ENCODE measurements at places on chromosomes 11 and 22.

DNA sequence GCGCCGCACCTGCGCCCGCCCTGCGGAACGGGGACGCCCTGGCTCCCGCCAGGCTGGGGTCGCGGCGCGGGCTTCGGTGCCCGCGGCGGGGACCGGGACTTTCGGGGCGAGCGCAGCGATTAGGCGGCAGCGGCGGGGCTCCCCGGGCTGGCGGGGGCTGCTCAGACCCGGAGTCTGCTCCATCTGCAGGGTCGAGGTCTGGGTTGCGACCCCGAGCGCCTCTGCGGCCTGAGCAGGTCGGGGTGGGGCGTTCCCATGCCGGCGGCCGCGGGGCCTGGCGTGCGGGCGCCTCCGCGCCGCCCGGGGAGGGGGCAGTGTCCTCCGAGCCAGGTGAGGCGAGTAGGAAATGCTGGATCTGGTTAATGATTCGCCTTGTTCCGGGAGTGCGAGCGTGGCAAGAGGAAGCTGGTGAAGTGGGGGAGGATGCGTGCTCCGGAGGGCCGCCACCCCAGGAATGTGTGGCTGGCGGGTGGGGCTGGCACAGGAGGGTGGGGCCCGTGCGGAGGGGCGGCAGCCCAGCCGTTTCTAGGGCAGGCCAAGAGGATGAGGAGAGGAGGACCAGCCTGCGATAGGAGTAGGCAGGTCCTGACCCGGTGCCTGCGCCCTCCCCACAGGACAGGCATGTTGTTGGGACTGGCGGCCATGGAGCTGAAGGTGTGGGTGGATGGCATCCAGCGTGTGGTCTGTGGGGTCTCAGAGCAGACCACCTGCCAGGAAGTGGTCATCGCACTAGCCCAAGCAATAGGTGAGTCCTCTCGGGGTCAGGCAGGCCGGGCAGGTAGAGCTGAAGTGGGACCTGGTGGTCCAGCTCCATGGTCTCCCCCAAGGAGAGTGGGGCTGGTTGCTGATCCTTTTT, 606 bp downstream of the RASSF7 start:
- DNase-seq = peak; percentile 37

GRCh38 chr11:68763926-68764657, 12.8 kb upstream of the TESMIN start:
- DNase-seq = no peak

DNA sequence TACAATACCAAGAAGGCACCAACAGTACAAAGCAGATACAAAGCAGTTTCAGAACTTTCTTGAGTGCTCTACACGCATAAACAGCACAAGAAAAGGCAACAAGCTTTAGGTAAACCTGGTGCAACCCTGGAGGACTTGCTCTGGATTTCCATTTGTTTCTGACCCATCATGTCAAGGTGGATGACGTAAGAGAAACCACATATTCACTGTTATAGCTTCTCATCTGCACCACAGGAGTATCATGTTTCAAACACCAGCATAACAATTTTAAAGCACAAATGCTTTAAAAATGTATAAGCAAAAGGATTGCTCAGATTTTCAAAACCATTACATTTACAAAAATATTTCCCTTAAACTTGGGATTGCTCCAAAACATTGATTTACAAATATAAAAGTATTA, 25.0 kb upstream of the YPEL1 start:
- DNase-seq = no peak

- no peak for DNase-seq
Measured at GRCh38 chr11:2090172-2091111, 48.7 kb downstream of the IGF2 start.

DNA sequence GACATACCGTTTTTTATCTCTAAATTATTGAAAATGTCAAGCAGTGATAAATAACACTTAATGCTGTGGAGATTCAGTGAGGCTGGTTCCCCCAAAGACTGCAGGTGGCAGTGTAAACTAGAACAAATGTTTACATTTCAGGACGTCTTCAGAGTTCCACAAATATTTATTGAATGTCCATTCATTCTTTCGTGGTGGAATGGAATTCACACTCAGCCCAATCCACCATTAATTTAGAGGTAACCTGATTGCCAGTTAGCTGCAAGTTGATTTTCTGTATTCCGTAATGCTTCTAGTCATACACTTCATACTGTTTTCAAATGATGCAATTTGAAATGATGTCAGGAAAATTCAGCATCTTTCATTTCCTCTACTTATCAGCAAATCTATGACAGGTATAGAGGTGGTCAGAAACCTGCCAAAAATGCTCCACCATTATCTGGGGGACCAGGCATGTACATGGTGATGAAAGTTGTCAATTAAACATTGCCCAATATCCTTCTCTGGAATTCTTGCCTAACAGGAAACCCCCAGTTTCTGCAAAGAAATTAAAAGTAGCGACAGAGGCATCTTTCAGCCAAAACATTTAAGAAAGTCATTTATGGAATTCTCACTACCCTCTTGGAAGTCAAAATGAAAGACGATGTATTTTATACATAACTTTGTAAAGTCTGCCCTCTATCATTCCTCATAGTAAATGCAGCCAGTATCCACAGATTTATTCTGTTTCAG, 94.3 kb upstream of the BMAL1 start:
- no peak for DNase-seq

GRCh38 chr22:37218771-37219411, 6.6 kb upstream of the SSTR3 start:
- no peak for DNase-seq

DNA sequence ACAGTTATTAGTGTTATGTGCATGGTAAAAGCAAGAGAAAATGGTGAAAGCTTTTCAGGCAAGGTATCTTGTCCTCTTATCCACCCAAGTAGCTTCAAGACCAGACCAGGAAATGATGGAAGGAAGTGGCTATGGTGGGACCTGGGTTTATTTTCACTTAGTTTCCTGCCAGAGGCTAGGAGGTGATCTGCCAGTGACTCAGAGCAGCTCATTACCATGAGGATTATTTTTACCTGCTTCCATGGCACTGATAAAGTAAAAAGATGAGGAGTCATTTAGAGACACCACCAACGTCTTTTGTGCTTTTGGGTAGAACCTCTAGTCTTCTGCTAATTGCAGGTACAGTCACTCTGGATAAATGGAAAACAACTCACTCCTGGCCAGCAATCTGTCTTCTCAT, 339.9 kb upstream of the KIRREL3 start:
- DNase-seq = no peak

- DNase-seq = no peak
Measured at GRCh38 chr11:101721270-101721669, 137.5 kb upstream of the TRPC6 start.

DNA sequence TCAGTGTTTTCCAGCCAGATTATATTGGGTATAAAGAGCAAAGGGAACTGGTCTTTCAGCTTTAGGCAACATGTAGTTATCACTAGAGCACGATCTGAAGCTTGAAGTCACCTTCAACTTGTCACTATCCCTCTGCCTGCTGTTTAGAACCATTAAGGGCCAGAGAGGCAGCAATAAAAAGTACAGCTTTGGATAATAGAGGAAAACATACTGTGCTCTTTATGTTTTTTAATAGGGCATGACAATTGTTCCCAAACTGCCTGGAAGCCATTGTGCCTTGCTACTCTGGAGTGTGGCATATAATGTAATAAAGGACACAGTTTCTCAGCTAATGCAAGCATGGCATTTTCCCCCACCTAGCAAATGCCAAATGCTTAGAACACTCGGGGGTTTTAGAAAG, 1912.0 kb upstream of the RAG2 start:
- no peak for DNase-seq

DNA sequence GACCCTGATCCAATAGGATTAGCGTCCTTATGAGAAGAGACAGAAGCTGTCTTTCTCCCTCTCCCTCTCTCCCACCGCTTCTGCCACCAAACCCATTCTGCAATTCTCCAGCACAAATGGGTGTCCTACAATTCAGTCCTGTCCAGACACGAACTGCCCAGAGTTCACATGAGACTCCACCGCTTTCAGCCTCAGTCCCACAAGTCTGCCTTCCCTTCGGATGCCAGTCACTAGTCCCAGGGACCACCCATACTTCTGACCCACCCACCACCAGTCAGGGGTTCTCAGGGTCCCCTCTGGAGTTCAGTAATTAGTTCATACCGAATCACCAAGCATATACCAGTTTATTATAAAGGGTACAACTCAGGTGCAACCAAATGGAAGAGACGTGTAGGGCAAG, 73.6 kb downstream of the TRIM29 start:
- DNase-seq = no peak

DNA sequence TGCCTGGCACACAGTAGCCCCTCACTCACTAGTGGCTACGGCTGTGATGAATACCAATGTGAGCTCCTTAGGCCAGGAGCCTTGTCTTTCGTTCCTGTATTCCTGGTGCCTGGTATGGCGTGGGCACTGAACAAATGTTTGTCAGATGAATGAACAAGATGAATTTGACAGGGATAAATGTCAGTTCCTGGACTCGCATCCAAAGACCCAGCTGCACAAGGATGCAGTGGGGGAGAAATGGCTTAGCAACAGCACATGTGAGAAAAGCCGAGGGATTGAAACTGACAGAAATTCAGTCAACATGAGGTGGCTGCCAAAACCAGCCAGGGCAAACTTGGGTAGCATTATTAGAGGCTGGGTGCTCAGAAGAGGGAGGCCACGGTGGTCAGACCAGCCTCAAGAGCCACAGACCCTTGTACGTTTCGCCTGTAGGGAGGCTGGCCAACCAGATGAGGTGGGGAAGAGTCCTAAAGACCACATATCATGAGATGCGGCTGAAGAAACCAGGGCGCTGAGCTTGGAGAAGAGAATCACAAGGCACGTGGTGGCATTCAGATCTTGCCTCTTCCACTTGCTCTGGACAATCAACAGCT, 7.7 kb upstream of the SLC22A8 start:
- DNase-seq = no peak

DNA sequence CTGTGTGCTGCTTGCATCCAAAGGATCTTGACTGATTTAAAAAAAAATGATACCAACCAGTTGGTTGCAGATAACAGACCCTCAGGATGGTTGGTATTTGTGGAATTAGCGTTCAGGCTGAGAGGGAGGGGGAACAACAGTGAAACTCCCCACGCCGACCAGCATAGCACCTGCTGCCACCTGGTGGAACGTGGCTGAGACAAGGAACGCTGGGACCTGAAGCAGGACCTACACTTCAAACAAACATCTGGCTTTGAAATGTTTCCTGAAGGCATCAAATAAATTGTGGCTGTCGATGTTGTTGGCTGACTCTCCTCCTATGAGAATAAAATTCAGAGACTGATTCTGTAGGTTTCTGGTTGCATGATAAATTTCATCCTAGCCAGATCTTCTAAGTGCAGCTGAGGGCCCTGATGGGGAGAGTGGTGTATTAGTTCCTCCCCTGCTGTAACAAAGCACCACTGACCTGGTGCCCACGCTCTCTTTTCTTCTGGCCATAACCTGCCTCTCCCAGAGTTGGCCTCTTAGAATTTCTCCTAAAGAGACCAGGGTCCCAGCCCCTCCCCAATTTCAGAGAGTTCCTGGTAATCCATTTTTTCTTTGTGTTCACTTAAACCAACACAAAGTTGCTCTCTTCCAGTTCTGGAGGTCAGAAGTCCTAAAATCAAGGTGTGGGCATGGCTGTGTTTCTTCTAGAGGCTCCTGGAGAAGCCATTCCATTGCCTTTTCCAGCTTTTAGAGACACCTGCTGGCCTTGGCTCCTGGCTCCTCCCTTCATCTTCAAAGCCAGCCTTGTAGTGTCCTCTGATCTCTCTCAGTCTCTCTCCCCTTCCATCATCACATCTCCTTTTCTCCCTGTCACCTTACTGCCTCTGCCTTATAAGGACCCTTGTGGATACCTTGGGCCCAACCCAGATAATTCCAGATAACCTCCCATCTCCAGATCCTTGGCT, 17.3 kb downstream of the APOL2 start:
- DNase-seq = no peak

DNA sequence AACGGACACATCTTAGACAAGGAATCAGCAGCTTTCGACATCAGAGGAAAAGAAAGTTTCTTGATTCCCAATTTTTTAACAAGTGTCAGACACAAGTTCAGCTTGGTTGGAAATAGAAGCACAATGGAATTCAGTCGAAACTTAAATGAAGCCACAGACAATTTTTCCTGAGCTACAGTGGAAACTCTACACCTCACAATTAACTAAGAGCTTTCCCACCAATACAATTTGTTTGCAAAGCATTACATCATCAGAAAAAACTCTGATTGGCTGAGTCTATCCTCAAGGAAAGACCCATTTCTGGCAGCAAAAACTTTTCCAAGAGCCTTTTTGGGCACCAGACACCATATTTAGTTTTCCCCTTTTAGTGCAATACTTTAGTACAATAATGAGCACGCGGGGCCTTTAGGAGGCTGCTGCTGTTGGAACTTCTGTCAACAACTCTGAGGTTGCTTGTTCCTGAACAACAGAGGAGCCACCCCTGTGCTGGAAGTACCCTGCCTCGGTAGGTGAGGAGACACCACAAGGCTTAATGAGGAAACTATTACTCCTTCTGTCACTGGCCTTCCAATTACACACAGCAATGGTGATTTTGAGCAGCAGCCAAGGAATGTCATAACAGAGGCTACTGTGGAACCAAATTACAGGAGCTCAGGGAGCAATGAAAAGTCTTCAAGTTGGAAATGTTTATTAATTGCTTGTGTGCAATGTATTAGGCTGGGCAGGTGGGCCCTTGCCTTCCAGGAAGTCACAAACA, 61.9 kb upstream of the BARX2 start:
- no peak for DNase-seq

DNA sequence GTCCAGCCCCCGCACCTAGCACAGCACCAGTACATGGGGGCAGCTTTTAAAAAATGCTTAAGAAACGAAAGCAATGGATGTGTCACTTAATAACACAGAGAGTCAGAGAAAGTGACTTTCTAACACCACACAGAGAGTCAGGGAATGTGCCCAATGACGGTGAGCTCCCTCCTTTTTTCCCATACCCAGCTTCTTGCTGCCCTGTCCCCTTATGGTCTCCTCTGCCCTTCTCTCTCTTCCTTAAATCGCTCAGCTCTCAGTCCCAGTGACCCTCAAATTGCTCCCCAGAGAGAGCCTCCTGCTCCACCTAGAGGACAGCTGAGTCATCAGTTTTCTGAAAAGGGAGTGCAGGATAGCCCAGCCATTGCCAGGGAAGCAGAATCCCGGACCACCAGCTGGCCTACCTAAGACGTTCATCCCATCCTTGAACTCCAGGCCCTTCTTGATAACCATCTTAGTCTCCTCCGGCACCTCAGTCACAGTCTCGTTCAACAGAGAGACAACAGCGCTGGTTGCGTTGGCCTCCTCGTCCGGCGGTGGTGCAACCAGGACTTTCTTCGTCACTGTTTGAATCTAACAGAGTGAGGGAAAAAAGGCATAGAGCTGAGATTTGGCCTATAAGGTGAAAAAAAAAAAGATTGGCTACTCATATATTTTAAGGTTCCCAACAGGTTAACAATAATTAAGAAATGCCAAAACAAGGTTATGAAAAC, 113.5 kb downstream of the SLC1A2 start:
- DNase-seq = no peak

DNA sequence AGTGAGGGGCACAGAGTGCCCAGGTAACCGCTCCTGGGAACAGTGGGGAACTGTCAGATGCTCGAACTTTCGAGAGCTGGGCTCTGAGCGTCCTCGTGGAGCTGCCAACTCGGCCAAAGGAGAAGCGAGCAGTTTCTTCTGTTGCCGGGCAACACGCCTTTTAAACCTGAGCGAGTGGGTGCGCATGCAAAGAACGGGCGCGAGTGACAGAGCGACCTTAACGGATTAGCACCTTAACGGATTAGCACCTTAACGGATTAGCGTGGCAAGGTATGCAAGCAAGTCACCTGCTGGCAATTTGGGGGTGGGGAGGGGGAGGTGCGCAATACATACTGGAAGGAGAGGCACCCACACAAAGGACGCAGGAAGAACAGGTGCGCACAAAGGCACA, 61.8 kb upstream of the PRODH start:
- DNase-seq = peak; percentile 45
